Tongue (tissue), 3 donors: ENCODE measurements at places on chromosomes 3 and 15.
A peak's percentile ranks its signal among the peaks of the same experiment; 100 is the strongest.

DNA sequence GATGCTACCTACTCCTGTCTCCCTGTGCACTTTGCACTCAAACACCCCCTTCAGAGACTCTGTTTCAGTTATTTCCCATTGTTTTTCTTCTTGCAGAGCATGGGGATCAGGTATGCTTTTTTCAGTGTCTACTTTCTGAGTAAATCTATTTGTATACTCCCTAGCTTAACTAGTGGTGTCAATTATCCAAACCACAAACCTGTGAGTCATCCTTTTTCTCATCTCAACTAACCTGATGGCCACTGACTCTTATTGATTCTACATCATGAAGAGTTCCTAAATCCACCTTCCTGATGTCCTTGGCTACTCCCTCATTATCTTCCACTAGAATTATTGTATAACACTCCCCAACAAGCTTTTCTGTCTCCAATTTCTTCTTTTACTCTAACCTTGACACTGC, 68.0 kb downstream of the DIPK2A start:
- DNase-seq, result no peak

GRCh38 chr3:128665362-128666021, 14.9 kb upstream of the RPN1 start:
- DNase-seq, result no peak

GRCh38 chr3:125006291-125006731, 49.5 kb downstream of the HEG1 start:
- DNase-seq, result peak; percentile 47

- no peak for DNase-seq
These were observed 6.0 kb downstream of the CTSH start for GRCh38 chr15:78938658-78939488.

DNA sequence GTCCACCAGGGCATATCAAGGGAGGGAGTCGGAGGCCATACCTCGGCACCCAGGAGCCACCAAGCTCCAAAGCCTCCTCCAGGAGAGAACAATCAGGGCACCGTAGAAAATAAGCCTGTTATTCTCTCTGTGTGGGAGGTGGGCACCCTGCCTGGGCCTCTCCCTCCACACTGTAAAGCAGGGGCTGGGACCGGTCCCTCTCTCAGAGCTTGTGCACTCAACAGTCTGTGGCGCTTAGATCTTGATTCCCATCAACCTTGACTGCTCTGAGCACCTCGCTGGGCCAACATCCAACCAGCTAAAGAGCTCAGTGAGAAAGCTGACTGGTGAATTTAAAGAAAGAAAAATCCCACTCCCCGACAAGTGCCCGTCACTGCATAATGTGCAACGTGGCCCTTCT, 53.0 kb downstream of the PCSK6 start:
- DNase-seq, result no peak

DNA sequence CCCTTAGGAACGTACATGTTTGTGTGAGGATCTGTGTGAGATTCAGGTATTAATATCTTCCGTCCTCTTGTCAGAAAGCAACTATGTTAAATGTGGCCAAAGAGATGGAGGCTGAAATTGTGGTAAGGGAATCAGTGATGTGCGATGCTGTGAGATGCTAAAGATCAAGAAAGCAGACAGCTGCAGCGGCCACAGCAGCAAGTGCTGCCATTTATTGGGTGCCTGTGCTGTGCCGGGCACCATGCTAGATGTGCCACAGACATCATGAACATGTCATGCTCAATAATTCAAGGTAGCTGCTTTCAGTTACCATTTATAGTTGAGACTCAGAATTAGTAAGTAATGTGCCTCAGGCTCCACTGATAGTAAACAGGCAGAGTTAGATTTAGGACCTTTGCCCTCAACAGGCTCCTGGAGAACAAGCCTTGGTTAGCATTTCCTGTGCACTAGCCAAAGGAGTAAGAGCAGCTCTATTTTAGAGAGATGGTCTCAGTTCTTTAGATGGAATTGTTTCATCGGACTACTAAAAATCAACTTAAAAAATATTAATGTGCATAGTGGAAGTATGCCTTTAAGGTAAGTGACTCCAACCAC, 24.9 kb downstream of the LARS2 start:
- no peak for DNase-seq

DNA sequence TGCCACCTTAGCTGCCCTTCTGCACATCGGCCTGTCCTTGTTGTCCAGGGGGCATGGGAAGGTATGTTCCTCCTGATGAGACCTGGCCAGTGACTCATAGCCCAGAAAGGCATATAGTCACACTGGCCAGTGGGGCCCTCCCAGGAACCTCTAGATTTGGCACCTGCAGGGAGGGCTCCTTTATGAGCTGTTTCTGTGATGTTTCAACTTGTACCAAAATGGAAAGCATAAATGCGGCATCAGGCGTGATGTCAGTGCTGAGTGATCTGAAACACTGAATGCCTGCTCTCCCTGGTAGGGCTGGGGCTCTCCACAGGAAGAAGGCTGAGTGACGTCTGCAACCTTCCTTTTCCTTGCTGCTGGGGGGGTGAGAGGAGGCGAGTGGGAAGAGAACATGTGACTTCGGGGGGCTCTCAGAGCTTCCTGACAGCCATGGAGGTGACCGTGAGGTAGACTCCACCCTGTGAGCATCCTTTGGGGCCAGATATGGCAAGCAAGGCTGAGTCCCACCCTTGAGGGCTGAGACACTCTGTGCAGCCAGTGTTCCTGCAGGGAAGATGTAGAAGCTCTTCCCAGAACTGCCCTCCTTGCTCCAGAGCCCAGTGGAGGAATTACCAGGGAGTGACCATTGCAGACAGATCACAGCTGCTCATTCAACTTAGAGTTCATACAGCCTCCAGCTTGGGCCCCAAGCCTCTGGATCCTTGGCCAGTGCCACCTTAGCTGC, 37.1 kb upstream of the APEH start:
- no peak for DNase-seq

DNA sequence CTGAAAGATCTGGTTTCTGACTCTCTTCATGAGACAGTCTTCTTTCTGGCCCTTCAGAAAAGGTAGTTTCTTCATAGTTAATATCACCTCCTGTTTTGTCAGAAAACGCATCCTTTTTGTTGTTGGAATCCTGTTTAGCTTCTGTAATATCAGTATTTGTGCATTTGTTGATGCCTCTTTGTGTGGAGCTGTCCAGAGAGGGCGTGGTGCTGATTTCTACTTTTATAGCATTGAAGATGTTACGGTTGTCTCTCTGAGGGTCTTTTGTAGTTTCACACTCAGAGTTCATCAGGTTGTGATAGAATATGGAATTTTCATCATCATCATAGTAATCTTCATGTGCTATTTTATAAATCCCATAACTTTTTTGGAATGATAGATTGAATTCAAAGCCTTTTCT, 8.9 kb downstream of the GPR149 start:
- DNase-seq, result peak; percentile 65

DNA sequence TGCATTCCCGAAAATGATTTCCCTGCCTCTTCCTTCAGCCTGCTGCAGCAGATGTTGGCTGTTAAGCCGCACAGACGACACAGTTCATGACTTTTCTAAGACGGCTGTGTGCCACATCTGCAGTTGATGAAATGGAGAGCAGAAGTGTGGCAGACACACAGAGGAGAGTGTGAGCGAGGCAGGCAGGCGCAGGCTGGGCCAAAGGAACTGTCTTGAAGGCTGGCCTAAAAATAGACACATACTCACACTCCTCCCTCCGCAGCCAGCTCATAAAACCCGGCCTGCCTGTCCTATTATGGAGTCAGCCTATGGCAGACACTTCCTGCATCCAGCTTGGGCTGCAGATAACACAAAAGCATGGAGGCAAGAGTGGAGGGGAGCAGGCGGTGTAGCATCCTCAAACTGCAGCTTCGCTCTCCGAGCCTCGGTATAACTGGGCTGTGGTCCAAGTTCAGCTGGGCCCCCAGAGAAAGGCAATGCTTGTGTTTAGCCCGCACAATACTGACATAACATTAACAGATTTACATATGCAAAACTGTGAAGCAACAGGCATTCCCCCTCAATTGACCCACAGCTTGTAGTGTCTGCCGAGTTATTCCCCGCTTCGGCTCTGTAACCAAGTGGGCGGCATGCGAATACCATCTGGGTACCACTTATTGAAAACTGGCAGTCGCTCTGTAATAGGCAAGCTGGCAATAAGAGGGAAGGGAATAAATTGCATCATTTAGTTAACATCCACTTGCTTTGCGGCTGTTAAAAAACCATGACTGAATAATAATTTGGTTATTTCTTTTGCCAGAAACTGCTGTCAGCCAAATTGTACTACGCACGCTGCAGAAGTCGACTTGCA, 40.8 kb downstream of the FOXP1 start:
- DNase-seq, result peak; percentile 94

GRCh38 chr3:52140769-52141168, 13.5 kb downstream of the POC1A start:
- no peak for DNase-seq

DNA sequence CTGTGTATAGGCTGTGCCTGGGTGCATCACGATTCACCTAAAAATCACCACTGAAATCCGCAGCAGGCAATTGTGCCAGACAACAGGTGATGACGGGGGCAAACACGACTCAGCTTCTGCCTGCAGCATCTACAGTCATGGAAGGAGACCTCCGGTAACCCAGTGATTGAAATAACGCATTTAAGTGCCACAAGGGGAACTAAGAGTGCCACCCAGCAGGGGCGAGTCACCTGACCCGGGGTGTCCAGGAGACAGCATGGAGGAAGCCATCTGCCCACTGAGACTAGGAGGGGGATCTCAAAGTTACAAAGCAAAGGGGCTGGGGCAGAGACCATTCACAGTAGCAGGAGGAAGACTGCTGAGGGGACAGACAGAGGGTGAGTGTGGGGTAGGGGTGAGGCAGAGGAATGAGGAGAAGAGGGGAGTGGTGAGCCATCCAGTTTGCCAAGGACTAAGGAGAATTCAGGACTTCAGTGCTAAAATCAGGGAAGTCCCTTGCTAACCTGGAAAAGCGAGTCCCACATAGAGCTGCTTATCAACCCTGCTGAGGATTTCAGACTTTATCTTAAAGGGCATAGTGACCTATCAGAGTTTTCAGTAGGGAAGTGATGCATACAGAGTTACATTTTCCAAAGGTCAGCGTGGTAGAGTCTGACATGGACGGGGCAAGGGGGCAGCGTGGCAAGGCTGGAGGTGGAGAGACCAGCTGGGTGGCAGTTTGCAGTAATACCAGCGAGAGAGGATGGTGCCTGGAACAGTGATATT, 256.7 kb upstream of the HES1 start:
- DNase-seq, result no peak

GRCh38 chr3:110526777-110527727, 544.6 kb upstream of the NECTIN3 start:
- peak; percentile 33 for DNase-seq

DNA sequence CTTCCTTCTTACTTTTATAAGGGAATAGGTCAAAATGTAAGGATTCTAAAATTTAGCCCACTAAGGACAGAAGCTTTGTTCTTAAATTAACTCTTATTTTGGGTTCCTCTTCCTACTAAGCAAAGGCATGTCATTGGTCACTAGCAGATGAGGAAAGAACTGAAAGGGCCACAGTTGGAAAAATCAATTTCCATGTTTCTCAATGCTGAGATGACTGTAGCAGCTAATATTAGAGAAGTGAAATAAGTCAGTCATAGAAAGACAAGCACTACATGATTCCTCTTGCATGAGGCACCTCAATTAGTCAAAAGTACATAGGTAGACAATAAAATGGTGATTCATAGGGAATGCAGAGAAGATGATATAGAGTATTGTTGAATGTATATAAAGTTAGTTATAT, 353.7 kb downstream of the RSL24D1 start:
- no peak for DNase-seq

DNA sequence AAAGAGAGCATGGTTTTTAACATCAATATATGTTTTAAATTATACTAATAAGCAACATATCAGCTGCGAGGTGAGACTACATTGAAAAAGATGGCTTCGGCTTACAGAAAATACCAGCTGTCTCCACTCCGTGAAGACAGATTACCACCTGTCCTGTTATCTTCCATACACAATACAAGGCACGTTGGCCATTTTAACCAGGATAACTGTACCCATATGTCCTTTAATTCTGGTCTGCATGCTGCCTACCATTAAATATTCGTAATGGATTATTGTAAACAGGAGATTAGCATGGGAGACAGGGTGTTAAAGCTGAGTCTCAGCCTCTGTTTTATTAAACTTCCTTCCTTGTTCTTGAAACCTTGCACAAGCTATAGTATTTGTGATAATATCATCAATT, 855.5 kb downstream of the ROBO1 start:
- DNase-seq, result no peak

DNA sequence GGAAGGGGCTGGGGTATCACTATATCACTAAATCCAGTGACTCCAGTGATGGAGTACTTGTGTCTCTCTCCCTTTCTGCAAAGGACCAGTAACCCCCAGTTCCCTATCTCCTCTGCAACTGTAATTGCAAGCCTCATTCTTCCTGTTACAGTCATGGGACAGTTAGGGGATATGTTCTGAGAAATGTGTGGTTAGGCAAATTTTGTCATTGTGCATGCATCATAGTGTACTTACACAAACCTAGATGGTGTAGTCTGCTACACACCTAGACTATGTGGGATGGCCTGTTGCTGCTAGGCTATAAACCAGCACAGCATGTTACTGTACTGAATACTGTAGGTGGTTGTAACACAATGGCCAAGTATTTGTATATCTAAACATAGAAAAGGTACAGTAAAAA, 2.2 kb downstream of the VPS8 start:
- no peak for DNase-seq

DNA sequence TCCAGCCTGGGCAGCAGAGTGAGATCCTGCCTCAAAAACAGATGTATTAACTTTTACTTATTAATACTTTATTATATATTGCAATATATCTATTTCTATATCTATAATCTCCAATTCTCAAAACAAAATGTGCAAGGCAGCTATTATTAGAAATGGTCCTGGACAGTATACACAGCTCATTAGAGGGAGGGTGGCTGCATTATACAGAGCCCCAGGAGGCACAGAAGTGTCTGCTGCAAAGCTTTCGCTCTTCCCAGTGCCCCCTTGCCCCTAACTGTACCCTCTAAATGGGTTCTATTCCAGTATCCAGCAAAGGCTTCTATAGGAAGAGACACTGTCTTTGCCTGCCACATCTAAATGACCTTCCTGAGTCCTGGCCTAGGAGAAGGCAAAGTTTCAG, 24.5 kb downstream of the ARL14 start:
- no peak for DNase-seq

DNA sequence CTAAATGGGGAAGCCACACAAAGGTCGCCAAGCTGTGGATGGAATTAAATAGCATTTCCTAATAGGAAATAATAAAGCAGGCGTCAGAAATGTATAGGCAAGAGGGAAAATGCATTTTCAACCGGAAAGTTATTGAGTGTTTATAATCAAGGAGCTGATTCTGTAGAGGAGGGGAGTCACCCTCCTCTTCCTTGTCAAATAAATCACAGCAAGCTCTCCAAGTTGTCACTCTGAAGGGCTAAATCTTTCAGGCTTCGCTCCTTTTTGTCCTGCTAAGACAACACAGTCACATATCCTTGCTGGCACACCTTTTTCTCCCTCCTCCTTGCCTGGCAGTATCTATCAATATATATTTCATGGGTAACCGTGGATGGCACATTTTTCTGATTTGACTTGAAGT, 338.4 kb downstream of the SATB1 start:
- no peak for DNase-seq

DNA sequence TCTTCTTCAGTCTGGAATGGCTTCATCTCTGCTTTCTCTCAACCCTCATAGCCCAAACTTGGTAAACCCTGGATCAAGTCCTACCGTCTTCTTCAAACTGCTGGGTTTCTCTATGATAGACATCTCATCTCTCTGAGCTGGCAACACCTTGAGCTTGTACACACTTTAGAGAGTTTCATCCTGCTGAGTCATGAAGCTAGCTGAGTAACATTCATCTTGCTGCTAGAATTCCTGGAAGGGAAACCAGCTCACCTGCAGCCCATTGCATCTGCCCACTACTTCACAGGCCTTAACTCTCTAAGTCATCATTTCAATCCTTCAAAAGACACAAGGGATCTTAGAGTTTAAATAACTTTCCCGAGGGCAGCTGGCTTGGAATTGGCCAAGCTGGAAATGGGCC, 175.5 kb upstream of the RORA start:
- DNase-seq, result no peak
